ENCODE measurements at places on chromosomes 13 and 19.

DNA sequence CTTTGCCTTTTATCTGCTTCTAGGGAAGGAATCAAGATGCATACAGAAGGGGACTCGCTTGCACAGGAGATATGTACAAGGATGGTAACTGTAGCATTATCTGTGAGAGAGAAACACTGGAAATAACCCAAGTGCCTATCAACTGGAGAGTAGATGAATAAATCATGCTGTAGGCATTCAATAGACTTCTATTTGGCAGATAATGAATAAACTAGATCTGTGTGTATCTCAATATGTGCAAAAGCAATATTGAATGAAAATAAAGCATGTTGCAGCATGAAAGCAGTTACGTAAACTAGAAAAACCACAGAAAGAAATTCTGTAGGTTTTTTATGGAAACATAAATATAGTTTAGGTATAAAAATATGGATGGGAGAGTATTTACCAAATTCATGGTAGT lies 38.6 kb upstream of the RGCC start:
- DNase-seq: no peak

DNA sequence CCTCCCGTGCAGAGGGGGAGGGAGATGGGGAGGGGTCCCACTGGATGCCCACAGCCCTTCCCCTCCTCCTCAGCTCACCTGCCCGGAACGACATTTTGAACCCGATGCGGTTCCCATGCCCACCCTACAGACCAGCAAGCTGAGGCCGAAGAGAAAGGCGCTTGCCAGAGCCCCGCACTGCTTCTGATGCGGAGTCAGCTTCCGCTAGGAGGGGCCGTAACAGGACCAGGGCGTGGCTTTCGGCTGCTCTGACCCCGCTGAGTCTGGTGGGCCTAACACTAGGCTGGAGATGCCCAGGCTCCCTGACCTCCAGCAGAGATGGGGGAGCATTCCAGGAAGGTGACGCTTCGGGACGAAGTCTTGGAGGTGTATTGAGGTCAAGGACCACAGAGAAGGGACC lies 6.7 kb downstream of the ONECUT3 start:
- no peak for DNase-seq

- no peak for DNase-seq
These were observed 36.7 kb downstream of the FAM124A start for GRCh38 chr13:51258612-51259548.

DNA sequence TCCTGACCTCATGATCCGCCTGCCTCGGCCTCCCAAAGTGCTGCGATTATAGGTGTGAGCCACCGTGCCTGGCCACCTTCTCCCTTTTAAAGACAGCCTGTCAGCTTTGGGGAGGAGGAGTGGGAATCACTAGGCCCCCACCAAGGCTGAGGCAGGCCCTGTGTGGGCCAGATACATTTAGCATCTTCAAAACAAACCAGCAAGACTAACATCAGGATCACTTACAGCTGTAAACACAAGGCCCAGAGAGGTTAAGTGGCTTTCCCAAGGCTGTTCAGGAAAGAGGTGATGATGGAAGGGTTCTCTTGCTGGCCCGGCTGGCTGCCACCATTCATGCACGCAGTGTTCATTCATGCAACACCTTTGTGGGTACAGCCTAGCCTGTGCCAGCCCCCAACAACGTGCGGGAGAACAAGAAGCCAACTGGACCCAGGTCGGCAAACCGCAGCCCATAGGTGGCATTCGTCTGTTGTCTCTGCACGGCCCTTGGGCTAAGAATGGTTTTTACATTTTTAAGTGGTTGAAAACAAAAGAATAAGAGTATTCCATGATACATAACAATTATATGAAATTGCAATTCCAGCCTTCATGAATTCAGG lies 23.0 kb downstream of the IER2 start:
- DNase-seq: peak; percentile 45

GRCh38 chr19:37692956-37693620 lies 26.5 kb downstream of the ZNF607 start:
- peak; percentile 41 for DNase-seq

Data from osteoblast (primary cell).